GF-D8 (cell line): ENCODE measurements at places on chromosomes 7 and 10.
A peak's percentile ranks its signal among the peaks of the same experiment; 100 is the strongest.

DNA sequence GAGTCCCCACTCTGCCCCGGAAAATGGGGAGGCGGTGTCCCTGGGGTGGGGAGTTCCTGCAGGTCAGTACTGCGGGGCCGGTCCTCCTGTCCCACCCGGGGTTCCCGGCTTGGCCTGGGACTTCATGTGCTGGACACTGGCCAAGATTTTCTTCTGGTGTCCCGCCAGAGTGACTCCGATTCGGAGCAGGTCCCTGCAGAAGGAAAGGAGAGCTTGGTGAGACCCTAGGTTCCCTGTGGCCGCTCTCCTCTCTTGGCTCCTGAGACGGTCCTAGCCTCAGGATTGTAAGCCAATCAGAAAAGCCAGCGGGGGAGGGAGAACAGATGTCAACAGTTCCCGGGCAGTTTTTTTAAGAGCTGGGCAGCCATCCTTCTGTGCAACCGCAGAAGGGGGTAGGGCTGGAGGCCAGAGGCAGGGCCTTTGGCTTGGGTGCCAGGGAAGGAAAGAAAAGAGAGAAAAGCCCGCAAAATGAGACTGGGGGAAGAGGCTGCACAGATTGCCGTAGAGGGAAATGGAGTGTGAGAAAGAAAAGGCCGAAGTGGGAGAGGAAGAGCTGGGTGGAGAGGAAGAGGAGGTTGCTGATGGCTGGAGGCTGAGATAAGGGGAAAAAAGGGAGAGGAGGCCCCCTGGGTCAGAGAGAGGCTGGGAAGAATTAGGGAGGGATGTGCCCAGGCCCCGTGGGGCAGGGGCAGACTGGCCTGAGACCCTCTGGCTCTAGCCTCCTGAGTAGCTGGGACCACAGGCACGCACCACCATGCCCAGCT is 23.7 kb downstream of the EPHB4 start:
- peak; percentile 86 for DNase-seq

- DNase-seq = no peak
Observed at GRCh38 chr7:96499532-96499931, 177.6 kb upstream of the SLC25A13 start.

DNA sequence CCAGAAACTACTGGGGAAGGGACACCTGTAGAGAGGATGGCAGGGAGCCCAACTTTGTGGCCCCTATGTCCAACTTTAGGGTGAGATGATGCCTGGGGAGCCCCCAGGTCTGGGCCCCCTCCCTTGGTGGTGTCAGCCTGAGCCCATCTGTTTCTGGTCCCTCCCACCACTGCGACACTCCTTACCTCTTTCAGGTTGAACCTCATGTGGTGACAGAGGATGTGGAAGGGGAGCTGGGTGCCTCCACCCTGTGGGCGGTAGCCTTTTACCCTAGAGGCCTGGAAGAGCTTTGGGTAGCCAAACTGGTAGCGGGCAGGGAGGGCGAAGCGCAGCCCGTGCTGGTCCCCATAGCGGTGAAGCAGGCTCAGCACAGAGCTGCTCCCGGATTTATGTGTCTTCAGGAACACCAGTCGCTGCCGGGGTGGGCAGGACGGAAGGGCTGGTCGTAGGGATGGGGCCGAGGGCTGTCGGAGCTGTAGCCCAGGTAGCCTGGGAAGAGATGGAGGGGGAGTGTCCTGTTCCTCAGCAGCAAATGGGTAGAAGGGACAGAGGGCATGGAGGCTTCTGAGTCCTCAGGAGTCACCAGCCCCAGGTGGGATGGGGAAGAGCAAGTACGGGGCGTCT is 2.0 kb downstream of the GAL3ST4 start:
- DNase-seq = no peak

GRCh38 chr7:14596421-14596820 is 306.1 kb downstream of the DGKB start:
- DNase-seq = no peak

GRCh38 chr7:141416650-141417270 is 134.4 kb upstream of the AGK start:
- no peak for DNase-seq

DNA sequence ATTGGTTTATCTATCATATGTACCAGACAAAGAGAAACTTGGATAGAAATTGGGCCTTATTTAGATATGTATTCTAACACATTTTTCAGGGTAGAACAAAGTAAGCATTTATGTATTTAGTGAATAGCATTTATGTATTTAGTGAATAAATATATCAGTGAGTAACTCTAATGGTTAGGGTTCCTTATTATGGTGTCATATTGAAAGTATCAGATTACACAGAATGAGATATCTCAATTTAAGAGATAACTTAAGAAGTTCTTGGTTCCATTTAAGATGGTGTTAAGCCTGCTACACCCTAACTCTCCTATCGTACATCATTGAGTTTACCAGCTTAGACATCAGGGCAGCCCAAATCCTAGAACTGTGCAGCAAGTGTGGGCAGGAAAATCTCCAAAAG is 35.9 kb upstream of the DMTF1 start:
- no peak for DNase-seq

GRCh38 chr10:77231884-77232610 is 405.6 kb downstream of the KCNMA1 start:
- no peak for DNase-seq

DNA sequence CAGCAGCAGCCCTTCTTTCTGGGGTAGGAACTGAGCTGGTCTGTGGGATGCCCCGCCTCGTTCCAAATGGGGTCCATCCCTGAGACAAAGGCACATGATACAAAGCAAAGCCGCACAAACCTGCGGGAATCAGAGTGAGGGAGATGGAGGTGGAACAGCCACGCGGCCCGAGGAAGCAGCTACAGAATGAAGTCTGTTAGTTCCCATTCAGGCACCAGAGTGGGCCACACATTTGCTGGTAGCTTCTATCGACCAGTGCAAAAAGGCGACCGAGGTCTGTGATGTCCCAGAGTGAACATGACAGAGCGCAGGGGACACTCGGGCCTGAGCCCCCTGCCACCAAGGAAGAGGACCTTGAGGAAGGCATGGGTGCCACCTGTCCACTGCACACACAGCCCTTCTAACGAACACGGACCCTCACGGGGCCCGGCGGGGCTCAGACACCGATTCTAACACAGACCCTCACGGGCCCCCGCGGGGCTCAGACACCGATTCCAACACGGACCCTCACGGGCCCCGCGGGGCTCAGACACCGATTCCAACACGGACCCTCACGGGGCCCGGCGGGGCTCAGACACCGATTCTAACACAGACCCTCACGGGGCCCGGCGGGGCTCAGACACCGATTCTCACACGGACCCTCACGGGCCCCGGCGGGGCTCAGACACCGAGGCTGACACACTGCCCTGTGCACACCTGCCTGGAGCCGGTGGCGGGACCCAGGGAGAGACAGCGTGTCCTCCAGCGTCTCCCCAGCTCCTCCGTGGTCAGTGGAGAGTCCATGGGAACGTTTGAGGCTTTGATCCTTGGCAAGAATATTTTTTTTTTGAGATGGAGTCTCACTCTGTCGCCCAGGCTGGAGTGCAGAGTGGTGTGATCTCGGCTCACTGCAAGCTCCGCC is 32.8 kb upstream of the FAM20C start:
- no peak for DNase-seq

GRCh38 chr7:28135760-28136159 is 44.8 kb downstream of the JAZF1 start:
- DNase-seq = peak; percentile 92

- DNase-seq = no peak
Observed at GRCh38 chr7:5491251-5492019, 67.8 kb upstream of the TNRC18 start.

GRCh38 chr7:1562597-1563051 is 6.6 kb upstream of the TMEM184A start:
- DNase-seq = no peak

GRCh38 chr10:117135026-117135372 is 3.1 kb downstream of the VAX1 start:
- DNase-seq = no peak

DNA sequence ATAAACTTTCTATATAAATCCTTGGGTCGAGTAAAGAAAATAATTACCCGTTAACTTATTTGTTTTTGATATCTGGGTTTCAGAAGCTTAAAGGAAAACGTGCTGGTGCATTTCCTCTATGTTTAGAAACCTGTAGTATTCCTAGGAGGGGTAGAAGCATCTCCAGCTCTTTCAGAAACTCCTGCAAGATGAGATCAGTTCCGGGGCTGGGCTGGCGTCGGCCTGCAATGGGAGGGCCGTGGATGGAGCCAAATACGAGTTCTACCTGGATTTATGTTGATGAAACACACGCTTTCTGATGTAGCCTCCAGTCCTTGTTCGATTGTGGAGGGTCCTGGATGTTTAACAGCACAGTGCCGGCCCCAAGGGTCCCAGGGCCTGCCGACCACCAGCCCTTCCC is 35.8 kb upstream of the DIP2C start:
- DNase-seq = no peak

GRCh38 chr10:52437205-52437646 is 123.1 kb downstream of the DKK1 start:
- DNase-seq = no peak

DNA sequence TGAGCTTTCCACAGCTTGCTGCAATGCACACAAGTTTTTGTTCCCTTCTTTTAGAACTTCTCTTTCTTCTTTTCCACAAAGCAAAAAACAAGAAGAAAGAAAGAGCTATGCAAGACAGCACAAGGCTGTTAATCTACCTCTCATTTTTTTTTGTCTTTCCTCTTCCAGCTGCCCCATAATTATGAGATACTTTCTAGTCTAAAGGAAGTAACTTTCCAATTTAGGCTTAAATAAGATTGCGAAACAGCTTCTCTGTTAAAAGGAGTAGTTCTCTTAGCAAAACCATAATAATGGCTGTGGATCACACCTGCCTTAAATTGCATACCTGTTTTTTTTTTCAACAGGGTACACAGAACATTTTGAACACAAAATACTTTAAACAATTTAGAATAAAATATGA is 56.0 kb downstream of the NDUFB2 start:
- peak; percentile 38 for DNase-seq

- no peak for DNase-seq
Observed at GRCh38 chr10:121092720-121093095, 241.5 kb downstream of the WDR11 start.

DNA sequence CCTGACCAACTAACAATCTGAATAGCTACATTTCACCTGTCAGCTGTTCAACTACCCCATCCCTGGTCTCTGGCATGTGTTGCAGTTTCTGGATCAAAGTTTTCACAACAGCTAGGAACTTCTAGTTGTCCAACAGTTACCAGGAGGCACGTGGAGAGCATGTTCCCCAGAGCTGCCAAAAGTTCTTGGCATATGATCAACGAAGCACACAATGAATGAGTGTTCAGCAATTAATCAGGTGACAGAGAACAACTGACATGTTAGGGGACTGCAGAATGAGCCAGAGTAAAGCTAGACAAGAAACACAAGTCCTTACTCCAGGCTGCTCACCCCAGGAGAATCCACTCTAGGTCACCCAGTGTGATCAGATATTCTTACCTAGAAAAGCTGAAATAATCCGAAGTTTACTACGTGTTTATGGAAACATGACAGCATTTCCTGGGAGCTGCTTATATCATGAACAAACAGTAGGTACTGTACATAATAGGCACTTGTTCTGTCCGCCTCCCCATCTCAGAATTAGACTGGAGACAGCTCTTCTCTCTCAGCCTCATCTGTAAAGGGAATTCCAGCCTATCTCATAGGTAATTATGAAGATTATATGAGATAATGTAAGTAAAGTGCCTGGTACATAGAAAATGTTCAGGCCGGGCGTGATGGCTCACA is 50.6 kb downstream of the ZNF438 start:
- no peak for DNase-seq

GRCh38 chr10:11225935-11226334 is 208.3 kb downstream of the CELF2 start:
- DNase-seq = peak; percentile 74

DNA sequence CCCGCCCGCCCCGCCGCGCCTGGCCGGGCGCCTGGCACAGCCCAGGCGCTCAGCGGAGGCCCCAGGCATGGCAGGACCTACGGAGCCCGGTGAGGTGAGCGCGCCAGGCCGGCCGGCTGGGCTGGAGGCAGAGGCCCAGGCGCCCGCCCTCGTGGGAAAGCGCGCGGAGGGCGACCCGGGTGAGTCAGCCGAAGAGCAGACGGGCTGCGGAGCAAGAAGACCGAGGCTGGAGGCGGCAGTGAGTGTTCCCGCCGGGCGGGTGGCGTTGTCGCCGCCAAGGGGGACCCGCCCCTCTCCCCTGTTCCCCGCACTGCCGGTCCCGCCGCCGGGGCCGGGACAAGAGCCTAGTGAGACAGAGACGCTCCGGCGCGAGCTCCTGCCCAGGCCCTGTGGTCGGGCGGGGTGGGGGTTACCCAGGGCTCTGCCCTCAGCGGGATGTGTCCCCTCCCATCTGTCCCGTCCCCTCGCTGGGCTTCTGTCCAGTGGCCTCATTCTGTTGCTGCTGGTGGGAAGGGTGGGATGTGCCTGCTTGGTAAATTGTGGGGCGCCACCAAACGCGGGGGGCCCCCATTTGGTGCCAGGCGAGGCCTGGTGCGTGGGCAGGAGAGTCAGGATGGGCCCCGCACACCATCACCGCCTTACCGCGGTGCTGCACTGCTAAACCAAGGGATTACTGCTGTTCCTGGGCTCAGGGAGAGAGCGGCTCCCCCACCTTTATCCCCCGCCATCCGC is 17.0 kb upstream of the NODAL start:
- DNase-seq = no peak
